M059J (cell line): ENCODE measurements at places on chromosomes 2 and 18.
A peak's percentile ranks its signal among the peaks of the same experiment; 100 is the strongest.

GRCh38 chr18:43526426-43527145 is 249.3 kb upstream of the SYT4 start:
- no peak for DNase-seq

DNA sequence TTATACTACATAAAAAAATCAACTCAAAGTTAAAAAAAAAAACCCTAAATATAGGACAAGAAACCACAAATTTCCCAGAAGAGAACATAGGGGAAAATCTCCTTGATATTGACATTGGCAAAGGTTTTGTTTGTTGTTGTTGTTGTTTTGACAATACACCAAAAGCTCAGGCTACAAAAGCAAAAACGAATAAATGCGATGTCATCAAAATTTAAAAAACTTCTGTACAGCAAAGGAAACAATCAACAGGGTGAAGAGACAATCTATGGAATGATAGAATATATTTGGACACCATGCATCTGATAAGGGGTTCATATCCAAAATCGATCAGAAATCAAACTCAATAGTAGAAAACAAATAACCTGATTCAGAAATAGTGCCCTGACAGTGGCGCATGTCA is 65.0 kb upstream of the L3MBTL4 start:
- no peak for DNase-seq

GRCh38 chr2:238645095-238645494 is 202.8 kb upstream of the TWIST2 start:
- DNase-seq, result no peak

DNA sequence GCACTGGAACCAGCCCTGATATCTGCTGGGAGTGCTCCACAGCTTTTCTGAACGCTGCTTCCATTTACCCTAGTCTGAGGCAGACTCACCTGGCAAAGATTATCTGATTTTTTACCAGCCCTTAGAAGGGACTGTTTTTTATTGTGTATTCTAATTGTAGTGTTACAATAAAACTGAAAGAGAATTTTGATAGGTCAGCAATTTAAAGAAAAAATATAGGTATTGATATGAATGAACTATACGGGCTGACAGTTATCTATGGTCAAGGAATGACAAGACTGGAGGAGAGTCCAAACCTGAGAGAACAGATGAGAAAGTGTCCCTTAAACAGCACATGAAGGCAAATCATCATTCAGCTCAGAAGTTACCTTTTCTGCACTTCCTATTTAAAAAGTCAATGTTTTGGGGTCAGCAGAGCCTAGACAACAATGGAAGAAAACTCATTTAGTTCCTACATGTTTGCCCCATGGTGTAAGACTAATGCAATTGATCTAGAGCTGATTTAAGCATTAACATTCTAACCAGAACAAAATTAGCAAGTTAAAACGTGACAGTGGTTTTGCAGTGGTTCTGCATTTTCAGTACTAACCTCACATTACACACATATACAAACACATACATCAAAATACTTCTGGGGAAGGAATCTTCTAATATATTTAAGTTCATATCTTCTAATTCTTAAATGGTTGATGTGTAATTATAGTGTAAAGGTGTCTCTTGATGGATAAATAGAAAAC is 500.9 kb downstream of the TGIF1 start:
- DNase-seq, result no peak

DNA sequence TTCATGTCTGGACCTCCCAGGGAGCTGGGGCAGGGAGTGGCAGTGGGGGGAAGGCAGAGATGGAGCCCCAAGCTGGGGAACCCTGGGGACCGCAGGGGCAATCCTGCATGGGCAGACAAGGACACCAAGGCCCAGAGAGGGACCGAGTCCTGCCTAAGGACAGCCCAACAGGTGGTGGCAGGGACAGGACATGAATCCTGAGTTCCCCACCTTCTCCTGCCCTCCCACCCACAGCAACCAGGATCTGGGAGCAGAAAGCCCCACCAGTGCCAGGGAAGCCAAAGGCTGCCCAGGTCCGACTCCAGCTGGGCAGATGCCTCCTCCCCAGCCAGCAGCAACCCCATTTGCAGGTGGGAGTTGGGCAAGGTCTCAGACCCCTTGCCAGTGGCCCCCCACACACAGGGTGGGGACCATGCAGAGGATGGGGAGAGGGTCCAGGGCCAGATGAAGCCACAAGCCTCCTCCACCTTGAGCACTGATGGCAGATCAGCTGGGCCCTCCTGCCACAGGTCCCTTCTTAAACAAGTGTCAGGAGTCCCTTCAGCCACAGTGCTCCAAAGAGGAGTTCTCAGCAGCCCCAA is 6.3 kb downstream of the ADRA2B start:
- DNase-seq, result no peak

GRCh38 chr18:45771587-45772480 is 47.9 kb downstream of the SLC14A1 start:
- no peak for DNase-seq

GRCh38 chr2:166373951-166374350 is 1.8 kb downstream of the SCN9A start:
- peak; percentile 74 for DNase-seq

DNA sequence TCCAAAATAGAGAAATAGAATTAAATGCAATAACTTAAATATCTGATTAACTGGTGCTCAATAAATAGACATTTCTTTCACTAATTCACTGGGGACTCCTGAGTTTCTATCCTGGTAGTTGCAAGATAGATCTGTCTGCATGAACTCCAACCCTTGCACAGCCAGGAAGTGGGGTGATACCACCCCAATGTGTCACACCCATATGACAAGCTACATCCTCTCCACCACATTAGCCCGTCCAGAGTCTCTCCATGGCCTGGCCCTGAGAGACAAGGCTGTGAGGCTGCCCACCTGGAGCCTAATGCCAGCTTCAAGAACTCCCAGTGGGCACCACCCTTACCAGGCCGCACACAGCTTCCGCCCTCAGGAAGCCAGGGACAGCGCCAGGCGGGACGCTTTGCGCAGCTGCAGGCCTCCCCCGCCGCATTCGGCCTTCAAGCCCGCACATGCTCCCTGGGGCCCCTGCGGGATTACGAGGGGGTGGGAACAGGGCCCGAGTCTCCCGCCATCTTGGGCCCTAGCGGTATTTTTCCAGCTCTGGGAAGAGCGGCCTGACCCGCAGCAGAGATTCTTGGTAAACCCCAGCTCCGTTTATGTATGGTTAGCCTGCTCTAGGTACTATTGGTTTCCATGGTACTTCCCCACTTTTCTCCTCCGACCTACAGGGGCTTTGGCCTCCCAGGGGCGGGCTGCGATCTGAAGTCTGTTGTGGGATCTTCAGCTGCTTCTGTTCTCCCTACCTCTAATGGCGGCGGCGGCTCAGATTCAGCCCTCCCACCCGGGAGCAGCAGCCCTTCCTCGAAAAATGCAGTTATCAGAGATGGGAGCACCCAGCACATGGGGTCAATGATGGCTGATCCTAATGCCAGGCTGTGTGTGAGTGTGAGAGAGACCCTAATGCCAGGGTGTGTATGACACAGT is at the start of gene TDRD15:
Gene TDRD15, plus strand, starts transcription at position 496 of the 921 bp plus-strand sequence. CDS start 13,500 bp downstream, outside the sequence.
- DNase-seq, result no peak

- DNase-seq, result peak; percentile 90
These were observed 27.9 kb downstream of the COL3A1 start for GRCh38 chr2:189002079-189002478.

DNA sequence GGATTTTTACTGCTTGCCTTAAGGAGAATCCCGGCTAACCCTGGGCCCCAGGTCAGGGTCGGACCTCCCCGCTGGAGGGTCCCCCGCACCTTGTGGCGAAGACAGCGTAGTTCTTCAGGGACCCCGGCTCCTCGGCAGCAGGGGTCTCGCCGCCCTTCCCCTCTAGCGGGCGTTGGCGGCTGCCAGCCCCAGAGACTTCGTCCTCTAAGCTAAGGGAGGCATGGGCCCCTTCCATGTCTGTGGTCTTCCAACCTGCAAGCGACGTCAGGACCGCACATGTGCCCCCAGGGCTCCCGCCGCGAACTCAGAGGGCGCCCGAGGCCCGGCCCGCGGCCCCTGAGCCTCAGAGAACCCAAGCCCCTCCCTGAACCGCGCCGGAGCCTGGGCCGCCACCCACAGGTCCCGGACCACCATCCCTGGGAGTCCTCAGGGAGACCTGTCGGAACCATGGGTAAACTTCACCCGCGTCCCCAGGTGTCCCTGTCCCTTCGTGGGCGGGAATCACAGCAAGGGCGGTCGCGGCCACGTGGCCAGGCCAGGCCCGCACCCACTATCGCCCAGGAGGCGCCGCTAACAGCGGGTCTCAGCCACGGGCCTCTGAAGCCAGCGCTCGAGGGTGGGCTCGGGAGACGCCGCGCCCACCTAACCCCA is 562 bp downstream of the ANKMY1 start:
- no peak for DNase-seq

DNA sequence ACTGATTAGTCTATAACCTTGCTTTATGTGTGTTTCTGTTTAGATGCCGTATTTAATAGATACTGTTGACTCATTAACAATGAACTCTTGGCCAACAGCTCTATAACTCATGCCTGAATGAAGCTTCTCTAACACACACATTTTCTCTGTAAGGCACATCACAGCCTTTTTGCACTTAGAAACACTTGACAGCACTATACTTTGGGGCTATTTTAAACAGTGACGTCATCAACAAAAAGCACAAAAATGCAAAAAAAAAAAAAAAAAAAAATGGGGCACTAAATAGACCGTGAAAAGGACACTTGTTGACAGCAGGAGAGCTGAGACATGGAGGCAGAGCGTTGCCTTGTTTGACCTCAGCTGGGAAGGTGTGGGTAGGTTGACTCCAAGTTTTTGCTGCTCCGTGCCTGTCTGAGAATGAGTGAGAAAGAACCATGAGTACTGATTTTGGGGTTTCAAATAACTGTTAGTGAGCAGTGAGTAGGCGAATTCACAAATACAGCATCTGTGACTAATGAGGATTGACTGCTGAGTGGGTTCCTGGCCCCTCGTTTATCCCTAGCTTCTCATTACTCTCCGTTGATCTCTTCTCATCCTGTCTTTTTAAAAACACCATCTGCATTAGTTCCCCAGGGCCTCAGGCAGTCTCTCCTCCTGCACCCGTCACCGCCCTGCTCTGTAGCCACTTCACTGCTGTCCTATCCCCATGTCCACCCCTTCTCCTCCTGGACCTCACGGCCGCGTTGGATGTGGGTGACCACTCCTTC is 24.4 kb downstream of the SPP2 start:
- DNase-seq, result peak; percentile 44

DNA sequence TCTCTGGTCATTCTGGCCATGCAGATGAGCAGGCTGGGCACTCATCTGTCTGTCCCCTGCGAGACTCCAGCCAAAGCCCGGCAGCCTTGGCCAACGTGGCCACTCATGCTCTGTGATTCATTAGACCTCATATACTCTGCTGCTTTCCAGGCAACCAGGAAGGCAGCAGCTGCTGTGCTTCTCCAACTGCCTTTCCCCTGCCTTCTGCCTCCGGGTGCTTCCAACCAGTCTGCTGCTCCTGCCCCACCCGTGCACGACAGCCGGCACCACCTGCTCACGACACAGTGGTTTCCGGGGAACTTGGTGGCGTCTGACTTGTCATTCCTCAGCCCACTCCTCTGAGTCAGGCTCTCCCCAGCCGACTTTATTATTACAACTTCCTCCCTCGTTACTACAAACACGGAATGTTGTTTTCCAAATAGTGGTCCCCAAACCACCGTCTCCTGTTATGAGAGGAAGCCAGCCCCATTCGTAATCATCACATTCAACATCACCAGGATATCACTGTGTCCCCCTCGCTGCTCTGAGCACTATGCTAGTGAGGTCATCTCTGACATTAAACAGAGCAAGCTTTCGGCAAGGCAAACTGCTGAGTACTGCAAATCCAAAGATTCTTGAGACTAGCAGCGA is 392.4 kb downstream of the ALK start:
- DNase-seq, result peak; percentile 86

DNA sequence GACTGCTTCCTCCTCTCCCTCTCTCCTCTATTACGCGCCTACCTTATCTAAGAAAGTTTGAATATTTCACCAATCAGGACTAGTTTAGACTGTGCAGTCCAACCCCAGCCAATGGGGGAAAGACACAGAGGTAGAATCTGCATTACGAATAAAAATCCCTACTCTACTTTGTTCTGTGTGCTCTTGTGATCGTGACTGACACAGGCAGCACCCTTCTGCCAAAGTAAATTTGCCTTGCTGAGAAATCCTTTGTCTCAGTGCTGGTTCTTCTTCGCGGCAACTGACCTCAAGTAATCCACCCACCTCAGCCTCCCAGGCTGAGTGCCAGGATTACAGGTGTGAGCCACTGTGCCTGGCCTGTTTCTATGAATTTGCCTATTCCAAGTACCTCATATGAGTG is 8.6 kb upstream of the CDCA7 start:
- DNase-seq, result peak; percentile 9

DNA sequence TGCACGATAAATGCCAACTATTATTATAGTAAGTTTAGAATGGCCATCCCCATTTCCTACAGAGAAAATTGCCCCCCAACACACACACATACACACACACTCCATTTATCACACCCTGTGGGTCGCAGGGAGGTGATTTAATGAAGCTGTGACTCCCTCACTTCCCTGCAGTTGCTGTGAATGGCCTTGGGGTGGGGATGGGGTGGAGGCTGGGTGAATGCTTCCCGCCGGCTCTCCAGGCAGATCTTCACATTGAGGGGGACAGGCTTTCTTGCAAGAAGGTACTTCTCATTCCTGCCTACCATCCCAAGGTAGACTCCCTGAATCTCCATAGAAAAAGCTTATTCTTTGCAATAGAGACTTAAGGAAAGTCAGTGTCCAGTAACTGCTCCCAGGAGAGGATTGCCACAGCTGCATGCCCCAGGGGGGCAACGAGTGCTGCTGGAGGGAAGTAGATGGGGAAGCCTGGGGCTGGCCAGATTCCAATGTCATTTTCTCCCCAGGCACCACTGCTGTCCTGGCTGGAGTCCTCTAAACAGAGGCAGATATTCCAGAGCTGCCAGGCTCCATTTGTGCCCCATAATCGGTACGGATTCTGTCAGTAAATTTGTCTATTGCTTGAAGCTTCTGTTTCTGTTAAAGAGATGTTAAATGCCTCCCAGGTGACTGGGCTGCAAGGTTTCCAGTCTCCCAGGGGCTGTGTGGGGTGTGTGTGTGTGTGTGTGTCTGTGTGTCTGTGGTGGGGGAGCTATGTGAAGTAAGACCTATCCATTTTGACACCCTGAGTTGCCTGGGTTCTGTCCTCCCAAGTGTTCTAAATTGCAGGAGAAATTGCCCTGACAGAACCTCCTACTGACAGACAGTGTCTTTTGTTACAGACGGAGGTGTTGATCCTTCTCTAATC is 265.5 kb downstream of the SRBD1 start:
- DNase-seq, result no peak
